ENCODE measurements at places on chromosomes 4 and X.

DNA sequence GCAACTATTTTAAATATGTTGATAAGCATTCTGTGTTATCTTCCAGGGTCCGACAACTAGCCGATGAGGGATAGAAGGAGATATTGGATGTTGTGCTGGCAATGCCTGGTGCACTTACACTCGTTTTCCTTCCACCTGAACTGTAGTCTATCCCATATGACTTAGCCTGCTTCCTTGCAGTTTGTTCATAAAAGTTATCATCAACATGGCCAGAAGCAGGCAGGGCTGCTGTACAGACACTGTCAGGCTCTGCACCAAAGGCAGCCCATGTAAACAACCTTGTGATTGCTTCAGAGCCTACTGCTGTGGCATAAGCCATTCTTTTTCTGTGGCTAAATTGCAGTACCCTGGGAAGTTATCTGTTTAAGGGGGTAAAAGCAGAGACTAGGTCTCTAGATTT, 1.6 kb downstream of the MAPK10 start:
- no peak for DNase-seq

DNA sequence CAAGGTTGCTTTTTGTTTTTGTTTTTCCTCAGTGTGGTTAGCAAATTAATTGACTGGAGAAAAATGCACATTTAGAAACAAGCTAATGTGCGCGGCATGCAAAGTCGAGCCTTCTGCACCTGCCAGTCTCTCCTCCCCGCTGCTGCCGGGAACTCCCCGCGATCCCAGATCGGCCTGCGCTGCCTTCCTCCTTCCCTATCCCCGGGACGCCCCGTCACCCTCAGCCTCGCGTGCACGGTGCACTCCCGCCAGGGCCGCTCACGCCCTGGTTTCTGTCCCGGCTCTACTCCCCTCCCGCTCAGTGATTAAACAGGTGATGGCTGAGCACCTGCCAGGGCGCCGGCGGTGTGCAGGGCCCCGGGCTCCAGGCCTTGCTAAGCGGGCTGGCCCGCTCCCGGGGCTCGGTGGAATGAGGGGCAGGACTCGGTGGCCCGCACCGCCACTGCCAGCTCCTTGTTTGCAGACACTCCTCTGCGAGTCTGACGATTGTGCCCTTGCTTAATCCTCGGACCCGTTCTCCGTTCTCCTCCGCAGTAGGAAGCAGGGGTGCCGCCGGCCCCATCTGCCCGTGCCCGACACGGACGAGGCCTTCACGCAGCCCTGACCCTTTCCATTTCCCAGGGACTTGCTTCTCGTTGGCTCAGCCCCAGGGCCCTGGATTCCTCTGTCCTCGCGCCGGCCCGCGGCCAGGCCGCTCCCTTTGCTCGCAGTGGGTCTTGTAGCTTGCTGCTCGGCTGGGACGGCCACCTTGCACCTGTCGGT, 143.4 kb downstream of the TRIML1 start:
- no peak for DNase-seq

- no peak for DNase-seq
Measured at GRCh38 chrX:13009273-13009672, 34.4 kb downstream of the TMSB4X start.

GRCh38 chr4:48228949-48229348, 40.7 kb downstream of the TEC start:
- DNase-seq, result no peak

DNA sequence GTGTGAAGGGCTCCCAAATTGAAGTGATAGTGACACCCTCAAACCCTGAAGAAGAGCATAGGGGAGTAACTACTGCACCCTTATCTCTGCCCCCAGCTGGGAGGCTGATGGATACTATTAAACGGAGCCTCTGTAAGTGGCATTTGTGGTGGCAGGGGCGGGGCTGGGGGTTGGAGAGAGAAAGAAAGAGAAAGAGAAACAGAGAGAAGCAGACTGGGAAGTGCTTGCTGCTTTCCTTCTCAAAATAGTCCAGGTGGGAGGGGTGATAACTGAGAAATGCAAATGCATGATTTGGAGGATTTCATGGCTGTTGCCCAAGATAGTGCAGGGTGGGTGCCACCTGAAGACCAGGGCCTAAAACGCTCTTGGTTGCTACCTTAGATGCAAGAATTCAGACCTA, 253.5 kb upstream of the GATB start:
- DNase-seq, result peak; percentile 28

DNA sequence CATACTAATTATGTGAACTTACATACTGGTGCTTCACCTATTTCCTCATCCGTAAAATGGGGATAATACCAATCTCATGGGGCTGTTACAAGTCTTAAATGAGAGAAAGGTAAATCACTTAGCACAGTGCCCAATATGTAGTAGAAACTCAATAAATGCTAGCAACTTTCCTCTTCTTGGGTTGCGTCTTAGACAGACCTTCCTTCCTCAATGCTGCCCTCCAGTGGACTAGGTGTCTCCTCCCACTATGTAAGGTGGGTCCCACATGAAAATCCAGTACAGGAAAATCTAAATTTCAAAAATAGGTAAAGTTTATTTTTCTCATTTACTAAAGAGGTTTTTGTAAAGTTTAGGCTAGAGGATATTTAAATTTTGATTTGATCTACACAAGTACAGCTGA, 20.6 kb downstream of the ZDHHC9 start:
- DNase-seq, result peak; percentile 54

All from activated gamma-delta T cell treated with Interleukin-2 at 50 U/mL for 16 hours (primary cell).